ENCODE measurements at places on chromosomes 13 and 19.

- DNase-seq = no peak
Measured at GRCh38 chr13:19153782-19154450, 27.7 kb downstream of the TUBA3C start.

DNA sequence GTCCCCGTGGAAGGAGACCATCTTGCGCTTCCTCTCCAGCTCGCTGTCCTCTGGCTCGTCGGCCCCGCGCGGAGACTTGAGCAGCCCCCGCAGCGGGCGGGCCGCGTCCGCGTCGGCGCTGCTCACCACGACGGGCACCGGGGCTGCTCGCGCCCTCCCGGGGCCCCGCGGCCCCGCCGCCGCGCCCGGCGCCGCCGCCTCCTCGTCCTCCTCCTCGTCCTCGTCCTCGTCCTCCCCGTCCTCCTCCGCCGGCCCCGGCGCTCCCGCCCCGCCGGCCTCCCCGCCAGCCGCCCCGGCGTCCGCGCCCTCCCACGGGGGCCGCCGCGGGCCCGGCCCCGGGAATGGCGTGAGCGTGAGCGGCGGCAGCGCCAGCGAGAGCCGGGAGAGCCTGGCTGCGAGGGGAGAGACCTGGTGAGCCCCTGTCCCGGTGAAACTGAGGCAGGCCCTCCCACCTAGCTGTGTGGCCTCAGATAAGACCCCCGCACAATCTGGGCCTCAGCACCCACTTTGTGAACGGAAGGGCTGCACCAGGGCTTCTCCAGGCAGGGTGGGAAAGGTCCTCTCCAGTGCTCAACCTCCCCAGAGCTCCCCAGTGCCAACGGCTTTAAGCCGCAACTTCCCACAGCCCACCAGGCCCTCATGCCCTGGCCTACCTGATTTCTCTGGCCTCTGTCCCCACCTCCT is 17.8 kb downstream of the LMTK3 start:
- DNase-seq = no peak

DNA sequence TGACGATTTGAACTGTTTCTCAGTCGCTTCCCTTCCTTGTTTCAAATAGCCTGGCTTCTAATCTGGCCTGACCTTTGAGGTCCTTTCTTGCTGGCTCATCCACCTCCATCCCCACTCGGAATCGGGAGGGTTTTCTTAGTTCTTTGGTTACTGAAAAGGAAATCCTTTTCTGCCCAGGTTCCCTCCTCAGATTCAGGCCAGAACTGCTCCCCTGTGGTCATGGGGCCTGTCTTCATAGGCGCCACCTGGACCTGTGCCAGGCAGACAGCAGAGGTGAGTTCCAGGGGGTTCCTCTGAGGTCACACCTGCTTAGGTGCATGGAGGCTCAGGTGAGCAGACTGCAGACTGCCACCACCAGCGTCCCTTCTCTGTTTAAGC is 62.4 kb downstream of the AKAP11 start:
- no peak for DNase-seq

- DNase-seq = no peak
Measured at GRCh38 chr19:35048911-35049411, 7.4 kb downstream of the HPN start.
